ENCODE measurements at places on chromosomes 7 and 10.

- DNase-seq, result peak; percentile 34
Measured at GRCh38 chr10:96395931-96396877, 37.4 kb upstream of the OPALIN start.

- DNase-seq, result no peak
Measured at GRCh38 chr10:129850790-129851189, 113.3 kb downstream of the EBF3 start.

GRCh38 chr10:81953420-81953819 is 78.4 kb downstream of the NRG3 start:
- DNase-seq, result no peak

DNA sequence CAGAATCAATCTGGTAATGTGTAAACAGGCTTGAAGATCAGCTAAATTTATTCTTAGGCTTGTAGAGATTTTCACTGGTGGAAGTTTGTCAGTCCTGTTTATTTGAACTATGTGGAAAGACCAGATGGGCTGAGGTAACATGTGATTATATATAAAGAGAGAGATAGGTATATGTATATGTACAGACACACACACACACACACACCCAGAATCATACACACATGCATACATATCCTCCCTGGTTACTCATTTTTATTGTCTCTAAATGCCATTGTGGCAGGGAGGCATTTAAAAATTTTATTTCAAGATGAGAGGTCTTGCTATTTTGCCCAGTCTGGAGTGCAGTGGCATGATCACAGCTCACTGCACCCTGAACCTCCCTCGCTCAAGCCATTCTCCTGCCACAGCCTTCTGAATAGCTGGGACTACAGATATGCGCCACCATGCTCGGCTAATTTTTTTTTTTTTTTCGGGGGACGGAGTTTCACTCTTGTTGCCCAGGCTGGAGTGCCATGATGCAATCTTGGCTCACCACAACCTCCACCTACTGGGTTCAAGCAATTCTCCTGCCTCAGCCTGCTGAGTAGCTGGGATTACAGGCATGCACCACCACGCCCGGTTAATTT is 78.1 kb upstream of the CYTH3 start:
- no peak for DNase-seq

DNA sequence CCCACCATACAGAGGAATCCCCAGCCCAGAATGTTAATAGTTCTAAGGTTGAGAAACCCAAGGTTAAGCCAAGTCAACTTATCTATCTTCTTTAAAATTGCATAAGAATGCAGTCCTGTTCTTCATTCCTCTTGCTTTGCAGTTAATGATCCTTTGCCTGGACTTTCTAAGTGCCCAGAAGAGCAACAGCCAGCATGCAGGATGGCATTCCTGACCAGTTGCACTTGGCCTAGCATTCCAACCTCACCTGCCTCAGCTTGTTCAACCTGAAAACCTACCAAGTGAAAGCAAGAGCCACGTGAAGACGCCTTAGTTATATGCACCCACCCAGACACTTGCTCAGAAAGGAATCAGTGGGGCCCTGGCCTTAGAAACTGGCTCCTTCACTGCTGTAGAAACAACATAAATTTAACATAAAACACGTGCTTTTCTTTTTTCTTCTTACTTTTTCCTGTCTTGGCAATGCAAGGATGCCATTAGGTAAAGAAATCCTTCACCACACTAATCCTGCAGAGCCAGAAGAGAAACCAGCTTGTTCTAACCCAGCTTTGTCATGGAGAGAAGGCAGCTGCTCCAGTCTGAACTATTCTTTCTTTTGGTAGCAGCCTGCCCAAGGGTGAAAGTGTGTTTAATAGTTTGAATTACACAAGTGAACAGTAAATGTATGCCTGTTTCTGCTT is 25.0 kb downstream of the EGFR start:
- DNase-seq, result no peak

DNA sequence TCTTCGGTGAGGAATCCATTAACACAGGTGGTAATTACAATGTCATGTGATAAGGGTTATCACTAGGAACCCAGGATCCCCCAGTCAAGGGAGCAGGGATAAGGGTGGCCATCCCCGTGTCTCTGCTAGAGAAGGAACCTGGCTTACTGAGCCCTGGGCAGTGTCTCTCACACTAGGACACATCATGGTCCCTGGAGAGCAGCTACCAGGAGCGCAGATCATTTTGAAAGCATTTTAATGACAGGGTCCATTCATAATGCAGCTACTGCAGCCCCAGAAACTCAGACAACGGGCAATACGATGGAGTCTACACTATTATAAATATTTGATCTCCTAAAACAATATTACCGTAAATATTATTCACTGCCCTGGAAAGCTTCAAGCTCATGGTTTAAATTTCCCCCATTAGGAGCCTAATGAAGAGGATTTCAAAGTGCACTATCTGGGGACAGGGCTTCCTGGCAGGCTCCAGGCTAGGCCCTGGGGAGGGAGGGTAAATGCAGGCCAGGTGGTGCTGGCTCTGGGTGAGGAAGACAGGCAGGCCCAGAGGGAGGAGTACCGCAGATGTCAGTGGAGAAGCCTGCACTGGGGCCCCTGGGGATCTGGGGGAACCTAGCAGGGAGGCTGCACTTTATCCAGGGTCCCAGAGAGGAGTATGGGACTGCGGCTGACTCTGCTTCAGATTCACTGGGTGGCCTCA is 52.6 kb upstream of the LOXL4 start:
- DNase-seq, result no peak

DNA sequence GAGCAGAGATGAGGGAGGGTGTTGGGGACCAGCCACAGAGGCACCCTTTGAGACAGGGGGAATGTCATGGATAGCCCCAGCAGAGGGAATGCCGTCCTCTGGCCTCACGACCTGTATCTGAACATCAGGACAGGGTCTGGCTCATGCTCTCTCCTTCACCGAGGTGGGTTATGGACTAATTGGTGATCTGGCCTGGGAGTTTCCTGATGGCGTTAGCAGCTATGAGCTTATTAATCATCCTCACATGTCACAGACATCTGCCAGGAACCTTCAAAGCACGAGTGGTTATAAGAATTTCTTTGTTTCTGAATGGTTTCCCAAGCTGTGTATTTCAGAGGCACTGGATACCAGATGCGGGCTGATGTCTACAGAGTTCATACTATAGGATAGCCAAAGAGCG is 6.9 kb downstream of the CPA4 start:
- DNase-seq, result no peak

GRCh38 chr10:58642916-58643428 is 130.3 kb downstream of the BICC1 start:
- DNase-seq, result no peak

DNA sequence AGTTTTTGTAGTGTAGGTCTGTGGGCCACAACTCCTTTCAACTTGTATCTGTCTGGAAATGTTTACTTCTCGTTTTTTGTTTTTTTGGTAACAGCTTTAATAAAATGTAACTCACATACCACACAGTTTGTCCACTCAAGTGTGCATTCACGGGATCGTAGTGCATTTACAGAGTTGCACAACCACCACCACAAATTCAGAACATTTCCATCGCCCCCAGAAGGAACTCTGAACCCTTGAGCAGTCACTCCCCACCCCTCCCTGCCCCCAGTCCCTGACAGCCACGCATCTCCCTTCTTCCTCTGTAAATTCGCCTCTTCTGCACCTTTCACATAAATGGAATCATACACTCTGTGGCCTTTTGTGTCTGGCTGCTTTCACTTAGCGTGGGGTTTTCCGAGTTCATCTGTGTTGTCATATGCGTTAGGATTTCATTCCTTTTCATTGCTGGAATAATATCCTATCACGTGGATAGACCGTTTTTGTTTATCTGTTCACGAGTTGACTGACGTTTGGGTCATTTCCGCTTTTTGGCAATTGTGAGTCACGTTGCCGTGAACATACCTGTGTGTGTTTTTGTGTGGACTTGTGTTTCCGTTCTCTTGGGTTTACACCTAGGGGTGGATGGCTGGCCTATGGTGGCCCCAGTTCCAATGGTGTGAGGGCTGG is 10.3 kb downstream of the JAKMIP3 start:
- DNase-seq, result no peak

DNA sequence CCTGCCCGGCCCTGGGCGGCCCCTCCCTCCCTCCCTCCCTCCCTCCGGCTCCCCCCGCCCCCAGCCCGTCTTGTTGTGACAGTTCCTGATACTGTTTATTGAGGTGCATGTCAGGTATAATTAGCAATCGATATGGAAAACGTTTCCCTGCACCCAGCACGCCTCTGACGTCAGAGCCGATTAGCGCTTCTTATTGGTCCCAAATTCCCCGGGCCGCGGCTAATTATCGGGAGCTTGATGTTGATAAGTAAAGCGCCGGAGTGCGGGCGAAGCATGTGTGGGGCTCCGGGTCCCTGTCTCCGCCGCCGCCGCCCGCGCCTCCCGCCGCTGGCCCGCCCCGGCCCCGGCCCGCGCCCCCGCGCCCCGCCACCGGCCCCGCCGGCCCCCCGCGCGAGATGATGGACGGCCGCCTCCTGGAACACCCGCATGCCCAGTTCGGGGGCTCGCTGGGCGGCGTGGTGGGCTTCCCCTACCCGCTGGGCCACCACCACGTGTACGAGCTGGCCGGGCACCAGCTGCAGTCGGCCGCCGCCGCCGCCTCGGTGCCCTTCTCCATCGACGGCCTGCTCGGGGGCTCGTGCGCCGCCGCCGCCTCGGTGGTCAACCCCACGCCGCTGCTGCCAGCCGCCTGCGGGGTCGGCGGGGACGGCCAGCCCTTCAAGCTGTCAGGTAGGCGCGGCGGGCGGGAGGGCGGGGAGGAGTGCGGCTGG is at the start of gene UNCX:
Gene UNCX, plus strand, starts transcription at position 250 of the 710 bp plus-strand sequence. Its CDS starts 146 bp downstream, at position 396.
- DNase-seq, result no peak

GRCh38 chr10:104254493-104255310 is at the start of gene GSTO1:
Gene GSTO1, plus strand, starts transcription at chr10:104254892. Its CDS starts 37 bp downstream, at chr10:104254929.
- DNase-seq, result peak; percentile 26

DNA sequence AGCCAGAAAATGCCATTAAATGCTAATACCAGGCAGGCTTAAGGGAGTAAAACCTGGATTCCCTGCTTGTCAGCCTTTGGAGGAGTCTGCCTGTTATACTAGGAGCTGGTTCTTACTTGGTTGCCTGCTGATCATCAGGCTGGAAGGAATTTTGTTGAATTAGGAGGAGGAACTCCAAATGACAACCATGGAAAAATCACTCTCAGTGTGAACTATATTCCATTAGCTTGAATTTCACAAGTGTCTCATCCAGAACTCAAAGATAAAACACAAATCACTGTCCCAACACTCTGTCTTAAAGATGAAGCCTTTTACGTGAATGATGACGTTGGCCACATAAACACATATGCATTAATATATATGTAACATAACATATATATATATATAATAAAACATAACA is 238.9 kb upstream of the PLXDC2 start:
- no peak for DNase-seq

DNA sequence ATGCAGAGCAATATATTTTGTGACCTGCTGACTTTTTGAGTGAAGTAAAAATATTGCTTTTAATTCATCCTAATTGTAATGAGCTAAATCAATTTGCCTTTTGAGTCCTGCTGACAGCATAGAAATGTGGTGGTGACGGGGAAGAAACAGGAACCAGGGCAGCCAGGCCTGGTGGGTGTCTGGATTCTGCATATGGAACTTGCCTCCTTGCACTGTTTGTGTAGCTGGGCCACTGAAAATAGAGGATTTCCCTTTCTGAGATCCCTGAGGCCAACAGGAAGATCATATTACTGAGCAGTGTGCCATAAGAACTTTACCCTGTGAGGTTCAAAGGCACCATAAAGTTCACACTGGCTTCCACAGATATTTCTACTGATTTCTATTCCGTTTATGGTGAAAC is 488.4 kb upstream of the AKR1E2 start:
- no peak for DNase-seq

- no peak for DNase-seq
Measured at GRCh38 chr7:135665042-135665441, 2.7 kb downstream of the STMP1 start.

- no peak for DNase-seq
Measured at GRCh38 chr10:119812684-119813083, 60.0 kb downstream of the MCMBP start.

GRCh38 chr10:123636598-123637325 is 29.4 kb upstream of the GPR26 start:
- no peak for DNase-seq

GRCh38 chr10:3926675-3927525 is 141.9 kb upstream of the KLF6 start:
- no peak for DNase-seq

DNA sequence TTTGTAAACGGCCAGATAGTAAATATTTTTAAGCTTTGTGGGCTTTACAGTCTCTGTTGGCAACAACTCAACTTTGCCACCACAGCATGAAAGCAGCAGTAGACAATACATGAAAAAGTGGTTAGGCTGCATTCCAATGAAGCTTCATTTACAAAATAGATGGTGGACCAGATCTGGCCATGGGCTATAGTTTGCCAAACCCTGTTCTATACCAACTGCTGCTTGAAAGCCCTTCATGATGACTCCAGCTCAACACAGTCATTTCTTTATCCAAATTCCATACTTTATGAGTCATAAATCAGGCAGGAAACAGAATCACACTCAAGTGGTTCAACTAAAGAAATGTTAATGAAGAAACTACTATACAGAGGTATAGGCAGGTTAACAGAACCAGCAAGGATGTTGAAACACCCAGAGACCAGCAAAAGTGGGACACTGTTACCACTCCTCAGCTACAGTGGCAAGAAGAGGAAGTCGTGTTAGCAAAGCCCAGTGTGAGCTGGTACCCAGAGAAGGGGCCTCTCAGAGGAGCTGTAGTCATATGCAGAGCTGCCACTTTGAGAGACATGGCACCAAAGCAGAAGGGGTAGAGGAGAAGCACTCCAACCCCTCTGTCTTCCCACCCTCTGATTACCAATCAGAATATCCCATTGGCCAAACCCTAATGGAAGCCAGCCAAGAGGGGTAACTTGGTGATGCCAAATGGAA is 72.5 kb downstream of the PRLHR start:
- no peak for DNase-seq

DNA sequence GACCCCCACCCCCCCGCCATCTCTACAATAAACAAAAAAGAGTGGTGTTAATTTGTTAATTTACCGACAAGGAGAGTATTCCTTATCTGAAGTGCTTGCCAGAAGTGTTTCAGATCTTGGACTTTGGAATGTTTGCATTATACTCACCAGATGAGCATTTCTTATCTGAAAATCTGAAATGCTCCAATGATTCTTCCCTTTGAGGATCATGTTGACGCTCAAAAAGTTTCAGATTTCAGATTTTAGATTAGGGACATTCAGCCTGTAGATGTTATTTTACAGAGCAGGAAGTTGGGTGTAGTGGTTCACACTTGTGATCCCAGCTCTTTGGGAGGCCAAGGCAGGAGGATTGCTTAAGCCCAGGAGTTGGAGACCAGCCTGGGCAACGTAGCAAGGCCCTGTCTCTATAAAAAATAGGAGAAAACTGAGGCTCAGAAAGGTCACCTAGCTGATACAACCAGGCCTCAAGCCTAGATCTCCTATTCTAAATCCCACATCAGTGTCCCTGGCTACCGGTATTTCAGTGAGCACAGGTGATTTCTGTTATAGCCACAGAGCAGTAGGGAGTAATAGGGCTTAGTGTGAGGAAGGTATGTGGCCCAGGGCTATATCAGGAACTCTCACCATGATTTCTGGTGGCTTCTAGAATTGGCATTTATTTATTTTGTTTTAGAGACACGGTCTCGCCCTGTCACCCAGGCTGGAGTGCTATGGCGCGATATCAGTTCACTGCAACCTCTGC is 35.4 kb downstream of the TMEM120A start:
- no peak for DNase-seq
